ENCODE measurements at places on chromosomes 2 and 18.

DNA sequence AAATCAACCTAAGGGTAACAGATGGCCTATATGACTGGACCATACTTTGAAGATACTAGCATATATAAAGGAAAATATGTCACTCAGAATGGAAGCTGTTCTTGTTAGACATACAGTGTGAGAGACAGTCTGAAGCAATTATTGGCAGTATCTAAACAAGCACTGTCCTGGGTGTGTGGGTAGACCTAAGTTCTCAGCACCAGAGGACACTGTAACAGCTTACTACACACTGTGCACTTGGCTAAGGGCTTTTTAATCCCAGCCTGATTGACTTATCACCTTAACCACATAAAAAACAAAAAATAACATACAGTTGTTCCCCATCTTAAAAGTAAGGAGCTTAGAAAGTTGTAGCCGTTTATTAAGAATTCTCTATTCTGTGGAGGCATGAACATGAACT, 1066.1 kb upstream of the FANCL start:
- DNase-seq = no peak

GRCh38 chr2:187165936-187166610, 282.0 kb downstream of the CALCRL start:
- no peak for DNase-seq

GRCh38 chr2:234469251-234469845, 27.5 kb downstream of the ARL4C start:
- DNase-seq = no peak

GRCh38 chr18:1002653-1003178, 98.0 kb downstream of the ADCYAP1 start:
- no peak for DNase-seq

GRCh38 chr2:74576863-74577229, 22.3 kb downstream of the DOK1 start:
- DNase-seq = no peak

GRCh38 chr2:63827749-63828148, 13.9 kb upstream of the UGP2 start:
- DNase-seq = no peak

- DNase-seq = no peak
These were observed 17.8 kb upstream of the FAM98A start for GRCh38 chr2:33616873-33617272.

All from CD4-positive, alpha-beta T cell treated with Interleukin-4 for 1 hour (primary cell).